A549 treated with Hydrocortisone at 1 μM for 4 hours (cell line): ENCODE measurements at places on chromosomes 11 and 22. TPM values are rescaled to one million over a fixed set of nuclear protein-coding genes. Genes with fewer than 3 reads are reported as not detected.

ZNRF3 gene
- 5.4 to 8.6 TPM (median 7.6 TPM) in 5 replicates for total RNA-seq

FREY1 gene
- 0.29 to 0.59 TPM (median 0.32 TPM) in 5 replicates for total RNA-seq

DSCAML1 gene
- 0.16 to 0.64 TPM (median 0.28 TPM) in 5 replicates for total RNA-seq

ARFGAP3 gene
- total RNA-seq, result 19.1 to 28.5 TPM (median 23.5 TPM) in 5 replicates

KRTAP5-10 gene
- not detected in 5 replicates for total RNA-seq

MRGPRX4 gene
- not detected in 5 replicates for total RNA-seq

SHANK2 gene
- total RNA-seq, result 6.4 to 9.2 TPM (median 7.7 TPM) in 5 replicates

APOL5 gene
- not detected in 5 replicates for total RNA-seq

POU2AF3 gene
- 1.0 to 1.5 TPM (median 1.4 TPM) in 5 replicates for total RNA-seq

CHST1 gene
- total RNA-seq, result 1.3 to 1.9 TPM (median 1.9 TPM) in 5 replicates

C11orf91 gene
- total RNA-seq, result 0.85 to 2.1 TPM (median 2.0 TPM) in 5 replicates

LRRC4C gene
- not detected in 5 replicates for total RNA-seq

KDM4E gene
- not detected in 5 replicates for total RNA-seq

CRYBB3 gene
- not detected in 5 replicates for total RNA-seq

POLDIP3 gene
- total RNA-seq, result 38.0 to 42.2 TPM (median 40.7 TPM) in 5 replicates

GNG3 gene
- not detected in 5 replicates for total RNA-seq

APLNR gene
- 0.06 to 0.07 TPM in 2 of 5 replicates, not detected in the others for total RNA-seq

HEPN1 gene
- not detected in 5 replicates for total RNA-seq

RBFOX2 gene
- total RNA-seq, result 23.3 to 30.0 TPM (median 27.5 TPM) in 5 replicates

UPK3A gene
- total RNA-seq, result not detected in 5 replicates

TUB gene
- total RNA-seq, result 5.0 to 7.4 TPM (median 6.1 TPM) in 5 replicates

PIH1D2 gene
- total RNA-seq, result 0.62 to 1.0 TPM (median 0.73 TPM) in 5 replicates
